Stimulated activated CD8-positive, alpha-beta memory T cell treated with anti-CD3 and anti-CD28 coated beads, Interleukin-7, amount 100 ng/mL, for 4 hours (primary cell): ENCODE measurements at places on chromosomes 3 and 15.

DNA sequence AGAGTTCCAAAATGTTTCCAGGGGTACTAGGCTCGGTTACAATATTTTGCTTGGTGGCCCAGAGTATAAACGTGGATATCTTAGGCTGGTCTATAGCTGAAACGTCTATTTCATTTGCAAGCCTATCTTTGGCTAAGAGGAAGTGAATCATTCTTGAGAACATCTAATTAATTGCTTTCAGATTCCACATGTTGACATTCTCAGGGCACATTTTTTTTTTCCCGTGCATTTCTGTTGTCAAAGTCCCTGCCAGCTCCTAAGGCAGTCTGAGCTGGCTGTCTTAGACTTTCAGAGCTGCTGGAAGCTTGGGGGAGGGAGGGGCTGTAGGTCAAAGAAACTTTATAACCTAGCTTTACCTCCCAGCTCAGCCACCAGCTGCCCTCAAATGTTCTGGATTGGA lies 23.2 kb upstream of the LAMP3 start:
- no peak for DNase-seq

DNA sequence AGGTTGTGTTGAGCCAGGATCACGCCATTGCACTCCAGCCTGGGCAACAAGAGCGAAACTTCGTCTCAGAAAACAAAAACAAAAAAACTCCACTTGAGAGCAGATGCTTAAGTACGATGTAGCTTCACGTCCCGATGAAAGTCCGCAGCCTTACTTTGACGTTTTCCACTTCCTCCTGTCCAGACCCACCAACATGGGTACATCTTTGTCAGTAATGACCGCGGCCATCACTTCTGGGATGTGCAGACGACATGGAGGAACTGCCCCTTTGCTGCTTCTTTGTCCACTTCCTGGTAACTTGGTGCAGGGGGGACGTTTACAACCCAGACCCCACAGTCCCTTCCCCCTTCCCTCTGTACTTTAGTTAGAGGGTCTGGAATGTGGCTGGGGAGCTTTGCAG lies 48.7 kb downstream of the CRABP1 start:
- DNase-seq = no peak

DNA sequence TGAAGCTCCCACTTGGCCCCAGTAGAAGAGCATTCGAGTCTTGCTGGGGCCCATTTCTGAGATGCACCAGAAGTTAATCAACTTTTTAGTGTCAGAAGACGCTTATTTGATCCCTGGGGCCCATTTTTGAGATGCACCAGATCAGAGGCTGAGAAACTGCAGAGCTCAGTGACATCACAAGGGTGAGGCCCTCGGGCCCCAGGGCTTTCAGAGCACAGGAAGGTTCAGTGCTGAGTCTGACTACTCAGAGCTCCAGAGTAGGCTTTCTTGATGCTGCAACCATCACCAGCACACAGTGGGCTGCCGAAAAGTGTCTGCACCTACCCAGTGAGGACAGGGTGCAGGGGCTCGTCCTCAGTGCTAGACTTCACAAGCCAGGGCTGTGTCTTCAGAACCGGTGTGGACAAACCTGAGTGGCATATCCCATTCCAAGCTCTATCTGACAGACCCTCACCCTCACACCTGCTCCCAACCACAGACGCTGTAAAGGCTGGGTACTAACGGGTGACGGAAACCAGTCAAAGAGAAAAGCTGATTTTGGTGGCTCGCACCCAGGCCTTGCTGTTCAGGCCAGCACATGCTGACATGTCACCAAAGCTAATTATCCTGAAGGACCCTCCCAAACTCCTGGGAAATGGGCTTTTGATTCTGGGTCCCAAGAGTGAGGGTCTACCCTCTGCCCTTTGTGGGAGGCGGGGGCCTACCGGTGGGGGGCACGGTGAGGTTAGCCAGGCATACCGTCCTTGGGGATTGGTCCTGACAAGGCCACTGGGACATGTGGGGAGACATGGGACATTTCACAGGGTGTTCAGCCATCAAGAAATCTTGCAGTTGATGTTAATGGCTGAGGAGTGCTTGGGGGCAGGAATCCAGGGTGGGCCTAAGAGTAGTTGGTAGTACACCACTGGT lies 83.0 kb downstream of the PDCD6IP start:
- DNase-seq = no peak

- DNase-seq = no peak
Observed at GRCh38 chr15:31013863-31014607, 22.6 kb upstream of the MTMR10 start.

DNA sequence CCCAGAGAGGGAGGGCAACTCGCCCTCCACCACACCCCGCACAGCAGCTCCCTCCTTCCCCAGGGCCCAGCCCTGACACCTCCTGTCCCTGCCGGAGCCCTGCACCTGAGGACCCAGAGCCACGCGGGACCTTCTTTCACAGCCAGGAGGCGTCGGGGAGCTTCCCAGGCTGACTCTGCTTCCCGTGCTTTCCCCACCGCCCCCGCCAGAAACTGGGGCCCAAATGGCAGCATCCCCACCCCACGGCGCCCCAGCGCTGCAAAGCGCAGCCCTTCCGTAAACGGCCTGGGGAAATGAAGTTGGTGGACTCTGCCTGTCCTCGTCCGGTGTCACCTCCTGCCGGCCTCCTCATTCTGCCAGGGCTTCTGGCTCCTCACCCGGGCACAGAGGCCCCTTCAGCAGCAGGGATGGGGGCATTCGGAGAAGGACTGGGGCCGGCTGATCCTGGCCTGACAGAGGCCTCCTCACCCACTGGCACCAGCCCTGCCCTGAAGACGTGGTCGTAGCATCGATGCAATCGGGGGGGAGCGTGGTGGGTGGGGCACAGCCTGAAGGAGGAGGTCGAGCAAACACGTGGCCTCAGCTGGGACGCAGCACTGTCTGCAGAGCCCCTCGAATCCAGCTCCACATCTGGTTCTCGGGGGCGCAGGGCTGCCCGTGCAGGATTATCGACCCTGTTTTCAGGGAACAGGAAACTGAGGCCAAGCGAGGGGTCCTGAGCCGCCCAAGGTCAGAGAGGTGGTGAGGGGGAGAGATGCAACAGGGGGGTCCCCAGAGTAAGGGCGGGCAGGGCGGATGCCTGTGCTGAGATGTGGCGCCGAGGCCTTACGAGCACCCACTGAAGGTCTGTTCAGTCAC lies 235.4 kb downstream of the XXYLT1 start:
- no peak for DNase-seq

DNA sequence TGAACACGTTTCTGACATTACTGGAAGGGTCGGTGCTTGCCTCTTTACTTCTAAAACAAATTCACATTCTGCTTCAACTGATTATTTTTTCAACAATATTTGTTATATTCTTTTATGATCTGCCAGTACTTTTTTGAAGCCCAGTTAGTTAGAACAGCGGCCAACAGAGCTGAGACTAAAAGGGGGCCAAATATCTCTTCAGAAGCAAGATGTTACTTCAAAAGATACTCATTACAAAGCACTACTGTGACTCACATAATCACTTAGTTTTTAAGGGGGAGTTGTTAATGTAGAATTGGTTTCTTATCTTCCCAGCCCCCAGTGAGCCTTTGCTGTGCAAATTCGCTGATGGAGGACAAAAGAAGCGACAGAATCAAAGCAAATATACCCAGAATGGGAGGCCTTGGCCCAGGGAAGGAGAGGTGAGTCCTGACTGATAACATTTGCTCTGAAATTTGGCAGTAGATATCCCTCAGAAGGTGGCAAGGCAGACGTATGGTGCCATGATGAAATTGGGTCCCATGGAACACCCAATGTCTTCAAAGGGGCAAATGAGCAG lies 587.8 kb downstream of the RBMS3 start:
- no peak for DNase-seq

GRCh38 chr3:29764041-29764440 lies 483.2 kb downstream of the RBMS3 start:
- DNase-seq = no peak
